ENCODE measurements at places on chromosomes 3 and 15.

DNA sequence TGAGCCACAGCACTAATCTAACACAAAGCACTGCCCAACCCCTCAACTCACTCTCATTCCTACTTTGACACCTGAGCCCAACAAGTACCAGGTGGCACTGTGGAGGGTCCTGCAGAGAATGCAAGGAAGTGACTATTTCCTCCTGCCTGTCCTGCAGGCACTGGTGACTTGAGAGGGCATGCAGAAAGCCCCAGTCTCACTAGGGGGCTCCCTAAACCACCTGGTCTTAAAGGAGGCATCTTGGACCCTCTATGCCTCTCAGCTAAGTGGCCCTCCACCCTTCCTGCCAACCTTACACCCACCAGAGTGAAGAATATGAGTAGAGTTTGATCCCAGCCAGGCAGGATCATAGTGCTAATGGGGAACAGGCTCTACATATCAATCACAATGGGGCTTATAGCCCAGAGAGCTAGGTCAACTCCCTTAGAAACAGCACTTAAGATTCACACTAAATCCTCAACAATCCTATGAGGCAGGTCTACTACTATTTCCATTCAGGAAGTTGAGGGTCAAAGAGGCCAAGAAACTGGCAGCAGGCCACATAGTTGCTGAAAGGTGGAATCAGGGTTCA is 15.2 kb downstream of the TRAIP start:
- DNase-seq: no peak

DNA sequence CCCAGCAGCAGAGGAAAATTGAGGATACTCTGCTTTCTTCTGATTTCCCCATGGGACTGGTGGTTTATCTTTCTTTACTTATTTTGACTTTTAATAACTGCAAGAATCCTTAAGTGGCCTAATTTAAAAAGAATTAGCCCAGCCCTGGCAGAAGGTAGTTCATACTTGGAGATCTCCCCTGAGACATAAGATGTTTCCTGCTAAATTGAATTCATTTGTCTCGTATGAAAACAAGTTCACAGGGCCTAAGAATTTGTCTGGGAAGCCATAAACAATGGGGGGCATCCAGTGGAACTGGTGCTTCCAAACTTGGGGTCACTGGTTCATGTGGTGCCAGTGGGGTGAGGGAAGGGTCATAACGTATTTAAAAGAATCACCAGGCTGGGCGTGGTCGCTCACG is 283.1 kb upstream of the RASGRP1 start:
- DNase-seq: no peak

DNA sequence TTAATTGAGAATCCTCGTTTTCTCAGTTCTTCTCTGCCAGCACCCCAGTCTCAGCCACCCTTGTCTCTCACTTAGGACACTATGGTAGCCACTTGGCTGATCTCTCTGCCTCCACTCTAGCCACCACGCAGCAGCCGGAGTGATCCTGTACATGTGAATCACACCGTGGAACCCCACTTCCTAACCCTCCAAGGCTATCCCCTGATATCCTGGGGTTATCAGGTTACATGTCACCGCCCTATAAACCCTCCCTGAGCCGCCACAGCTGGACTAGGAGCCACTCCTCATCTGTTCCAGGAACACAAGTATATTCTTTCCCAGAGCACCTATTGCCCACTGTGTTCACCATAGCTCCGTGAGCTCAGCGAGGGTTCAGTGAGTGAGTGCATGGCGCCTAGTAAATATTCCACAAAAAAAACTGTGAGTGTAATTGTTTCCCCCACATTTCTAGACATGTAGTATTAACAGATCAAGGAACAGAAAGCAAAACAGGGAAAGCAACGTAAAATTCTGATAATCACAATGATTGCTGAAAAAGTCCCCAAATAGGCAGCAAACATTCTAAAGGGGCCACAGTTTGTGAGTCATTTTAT is 661 bp upstream of the PARP14 start:
- peak; percentile 17 for DNase-seq

GRCh38 chr3:12226031-12226430 is 62.8 kb upstream of the PPARG start:
- no peak for DNase-seq

- no peak for DNase-seq
These were observed 64.2 kb downstream of the HACD2 start for GRCh38 chr3:123520656-123521055.

- peak; percentile 20 for DNase-seq
These were observed 10.8 kb upstream of the CCDC39 start for GRCh38 chr3:180690061-180690460.

DNA sequence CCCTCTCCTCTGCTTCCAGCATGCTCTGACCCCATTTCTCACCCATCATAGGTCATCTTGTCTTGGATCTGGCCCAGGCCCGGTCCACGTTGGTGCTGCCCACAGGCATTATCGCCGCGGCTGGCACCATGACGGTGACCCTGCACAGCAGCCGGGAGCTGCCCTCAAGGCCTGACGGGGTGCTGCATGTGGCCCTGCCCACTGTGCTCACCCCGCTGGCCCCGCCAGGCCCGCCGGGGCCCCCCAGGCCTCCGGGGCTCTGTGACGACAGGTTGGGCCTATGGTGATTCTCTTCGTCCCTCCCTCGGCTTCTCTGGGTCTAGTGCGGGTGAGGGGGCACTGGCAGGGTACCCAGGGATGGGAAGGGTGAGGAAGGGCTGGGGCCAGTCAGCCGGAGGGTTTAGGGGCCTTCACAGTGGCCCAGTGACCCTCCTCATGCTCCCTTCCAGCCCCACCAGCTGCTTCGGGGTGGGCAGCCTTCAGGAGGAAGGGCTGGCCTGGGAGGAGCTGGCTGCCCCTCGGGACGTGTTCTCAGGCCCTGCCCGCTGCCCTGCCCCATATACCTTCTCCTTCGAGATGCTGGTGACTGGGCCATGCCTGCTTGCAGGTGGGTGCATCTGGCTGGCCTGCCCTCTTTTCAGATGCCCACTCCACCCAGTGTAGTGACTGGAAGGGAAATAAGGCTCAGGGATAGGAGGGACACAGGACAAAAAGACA is 3.9 kb downstream of the VWA5B2 start:
- DNase-seq: no peak

GRCh38 chr15:89068325-89068784 is 19.9 kb upstream of the ABHD2 start:
- no peak for DNase-seq

GRCh38 chr15:101123222-101123910 is 128.5 kb downstream of the CHSY1 start:
- DNase-seq: no peak

GRCh38 chr15:70486451-70487386 is 276.6 kb downstream of the UACA start:
- DNase-seq: no peak

DNA sequence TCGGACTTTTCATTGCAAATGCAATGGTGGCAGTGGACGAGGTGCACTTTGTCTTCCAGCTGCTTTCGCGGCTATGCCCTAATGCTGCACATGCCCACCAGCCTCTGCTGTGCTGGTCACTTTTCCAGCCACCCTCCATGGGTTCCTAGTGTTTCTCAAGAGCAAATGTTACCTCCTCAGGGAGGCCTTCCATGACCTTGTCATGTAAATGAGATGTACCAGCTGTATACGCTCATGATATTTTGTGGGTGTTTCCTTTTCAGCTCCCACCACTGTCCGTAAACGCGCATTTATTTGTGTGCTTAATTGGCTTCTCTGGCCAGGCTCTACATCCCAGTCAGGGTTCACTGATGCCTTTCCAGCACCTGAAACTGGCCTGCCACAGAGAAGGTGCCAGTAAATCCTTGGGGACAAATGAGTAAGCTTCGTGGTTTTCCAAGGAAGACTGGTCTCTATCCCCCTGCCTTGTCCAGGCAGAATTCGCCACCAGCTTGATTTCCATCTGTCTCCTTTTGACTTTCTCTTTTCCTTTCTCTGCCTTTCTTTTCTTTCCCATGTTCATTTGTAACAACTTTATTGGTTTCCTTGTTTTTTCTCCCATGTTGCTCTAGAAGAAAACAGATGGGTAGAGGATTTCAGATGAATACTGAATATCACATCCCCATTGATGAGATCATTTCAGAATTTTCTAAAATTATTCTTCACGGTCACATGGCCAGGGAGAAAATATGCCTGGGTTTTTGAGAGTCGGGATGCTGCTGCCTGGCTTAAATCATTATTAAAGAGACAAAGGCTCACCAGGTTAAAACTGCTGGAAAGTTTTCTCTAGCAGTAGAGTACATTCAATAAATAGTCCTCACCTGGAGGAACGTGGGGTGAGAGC is 82.5 kb downstream of the CHST2 start:
- no peak for DNase-seq

- DNase-seq: no peak
These were observed 30.0 kb downstream of the AP3B2 start for GRCh38 chr15:82679626-82680199.

GRCh38 chr3:17841190-17841828 is 98.9 kb upstream of the TBC1D5 start:
- peak; percentile 5 for DNase-seq

DNA sequence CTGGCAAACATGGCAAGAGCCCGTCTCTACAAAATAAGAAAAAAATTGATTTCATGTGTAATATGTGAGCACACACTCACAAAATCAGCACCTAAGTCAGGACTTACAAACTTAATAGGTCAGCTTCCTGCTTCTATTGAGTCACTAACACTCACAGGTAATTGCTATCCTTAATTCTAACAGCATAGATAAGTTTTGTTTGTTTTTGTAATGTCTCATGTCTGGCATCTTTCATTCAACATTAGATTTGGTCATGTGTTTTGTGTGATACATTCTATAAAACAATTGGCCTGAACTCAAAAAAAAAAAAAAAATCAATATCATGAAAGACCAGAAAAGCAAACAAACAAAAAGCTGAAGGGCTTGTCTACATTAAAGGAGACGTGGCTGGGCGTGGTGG is 564.7 kb downstream of the AGBL1 start:
- no peak for DNase-seq

DNA sequence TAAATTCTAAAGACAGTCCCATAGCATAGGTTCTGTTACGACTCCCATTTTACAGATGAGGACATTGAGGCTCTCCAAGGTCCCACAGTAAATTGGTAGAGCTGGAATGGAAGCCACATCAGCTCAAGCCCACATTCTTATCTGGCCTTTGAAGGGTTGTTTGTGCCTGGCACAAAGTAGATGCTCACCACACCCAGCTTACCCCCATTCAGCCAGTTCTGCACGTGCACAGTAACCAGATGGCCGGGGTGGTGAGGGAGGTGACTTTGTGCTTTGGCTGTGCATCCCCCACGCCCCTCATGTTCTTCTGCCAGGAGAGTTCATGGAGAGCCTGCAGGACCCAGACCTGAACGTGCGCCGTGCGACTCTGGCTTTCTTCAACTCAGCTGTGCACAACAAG is 16.2 kb downstream of the RPL32 start:
- no peak for DNase-seq

DNA sequence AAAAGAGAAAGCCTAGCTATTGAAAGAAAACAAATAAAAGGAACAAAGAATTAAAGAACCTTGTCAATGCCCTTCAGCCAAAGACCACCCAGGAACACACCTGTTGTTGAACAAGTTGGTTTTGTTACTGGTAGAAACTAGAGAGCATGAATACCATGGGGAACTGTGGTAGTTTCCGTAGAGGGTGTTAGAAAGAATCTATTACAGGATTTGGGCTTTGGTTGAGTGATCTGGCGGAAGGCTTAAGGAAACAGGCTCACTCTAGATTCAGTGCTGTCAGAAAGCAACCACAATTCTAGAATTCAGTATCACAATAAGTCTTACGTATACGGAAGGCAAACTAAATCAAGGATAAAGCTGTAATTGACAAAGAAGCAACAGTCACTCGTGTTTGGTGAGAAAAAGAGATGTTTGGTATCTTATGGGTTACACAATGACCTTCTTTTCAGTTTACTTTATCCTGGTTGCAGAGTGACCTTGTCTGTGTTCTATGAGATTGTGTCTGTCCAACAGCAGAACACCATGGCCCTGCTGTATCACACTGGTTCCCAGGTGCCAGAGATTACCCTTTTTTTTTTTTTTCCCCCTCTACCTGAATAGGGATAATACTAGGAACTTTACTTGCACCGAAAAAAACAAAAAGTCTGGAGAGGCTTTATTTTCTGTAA is 265.9 kb downstream of the SHQ1 start:
- DNase-seq: no peak

DNA sequence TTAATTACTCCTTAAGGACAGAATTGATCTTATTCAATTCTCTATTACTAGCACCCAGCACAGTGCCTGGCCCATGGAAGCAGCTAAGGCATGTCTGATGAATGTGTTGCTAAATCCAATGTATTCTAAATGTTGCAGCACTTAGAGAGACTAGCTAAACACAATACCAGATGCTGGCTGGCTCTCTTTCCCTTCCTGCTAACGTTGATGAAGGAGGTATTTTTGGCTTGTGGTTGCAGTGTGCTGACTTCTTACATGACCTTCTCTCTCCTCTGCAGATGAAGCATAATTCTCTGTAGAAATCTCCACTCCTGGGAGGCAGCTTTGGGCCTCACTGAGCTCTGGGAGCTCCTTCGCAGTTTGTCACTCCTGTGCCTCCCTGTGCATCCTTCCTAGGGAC is 183.6 kb downstream of the PEX5L start:
- DNase-seq: no peak

GRCh38 chr15:44698641-44699040 is 12.5 kb downstream of the PATL2 start:
- DNase-seq: no peak

DNA sequence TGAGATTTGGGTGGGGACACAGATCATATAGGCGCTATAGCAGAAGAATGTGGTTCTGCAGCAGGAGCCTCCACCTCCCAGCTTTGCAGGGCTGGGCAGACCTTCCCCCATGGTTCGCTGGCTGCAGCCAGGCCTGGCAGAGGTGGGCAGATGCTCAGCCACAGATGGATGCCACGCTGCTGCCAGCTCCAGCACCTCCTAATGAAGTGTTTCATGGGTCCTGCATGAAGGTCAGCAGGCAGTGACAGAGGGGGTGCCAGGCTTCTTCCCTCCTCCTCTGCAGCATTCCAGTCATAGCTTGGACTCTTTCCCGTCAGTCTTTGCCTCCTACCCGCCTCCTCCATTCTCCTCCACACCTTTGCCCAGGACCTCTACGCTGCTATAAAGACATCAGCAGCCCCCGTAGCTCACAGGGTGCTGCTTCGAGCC is 85.9 kb downstream of the SLCO3A1 start:
- no peak for DNase-seq

GRCh38 chr3:123593381-123593780 is 8.5 kb upstream of the HACD2 start:
- no peak for DNase-seq

- DNase-seq: no peak
These were observed at the start of gene C2CD4B for GRCh38 chr15:62165104-62165792. Gene C2CD4B, minus strand, starts transcription at chr15:62165285. Its CDS starts 301 bp downstream, at chr15:62164984.

DNA sequence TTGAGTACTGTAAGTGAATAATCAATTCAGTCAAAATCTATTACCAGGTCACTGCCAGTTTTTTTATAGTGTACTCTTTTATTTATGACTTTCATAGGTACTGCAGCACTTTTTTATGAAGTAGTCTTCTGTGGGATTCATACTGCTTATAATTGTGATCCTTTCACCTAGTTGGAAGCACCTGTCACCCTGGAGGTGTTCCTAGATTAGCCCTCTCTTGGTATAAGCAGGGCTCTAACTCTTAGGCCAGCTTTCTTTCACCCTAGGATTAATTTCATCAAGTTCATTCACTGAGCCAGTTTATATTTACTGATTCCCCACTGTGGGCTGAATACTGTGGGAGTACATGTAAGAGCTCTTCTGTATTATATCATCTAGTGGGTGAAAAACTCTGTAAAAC is 65.9 kb upstream of the MLF1 start:
- DNase-seq: no peak
